ENCODE measurements at places on chromosomes 2 and 18. TPM values are rescaled to one million over a fixed set of nuclear protein-coding genes. Genes with fewer than 3 reads are reported as not detected.

- DNase-seq, result no peak
These were observed 9.0 kb downstream of the ALKAL2 start for GRCh38 chr2:278927-279320.

DNA sequence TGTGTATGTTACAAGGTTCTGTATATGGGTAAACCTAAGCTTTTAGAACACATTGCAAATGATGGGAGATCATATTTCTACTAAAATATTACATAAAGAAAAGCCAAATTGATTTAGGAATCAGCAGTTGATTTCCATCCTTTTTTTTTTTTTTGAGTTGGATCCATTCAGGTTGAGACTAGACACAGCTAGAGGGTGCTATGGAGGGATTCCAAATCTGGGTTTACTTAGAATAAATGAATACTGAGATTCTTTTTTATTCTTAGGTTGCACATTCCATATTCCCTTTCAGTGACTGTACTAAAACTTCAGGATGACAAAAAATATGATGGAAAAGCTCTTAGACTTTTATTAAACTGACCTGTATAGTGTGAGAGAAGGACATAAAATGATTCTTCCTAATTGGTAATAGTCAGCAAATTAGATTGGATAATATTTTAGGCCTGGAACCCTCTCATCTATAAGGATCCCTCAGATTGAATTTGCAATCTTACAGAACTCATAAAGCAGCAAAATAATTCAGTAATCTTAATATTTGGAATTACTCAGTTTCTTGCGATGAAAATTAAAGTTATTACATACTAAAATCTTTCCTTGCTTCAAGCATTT is 183.3 kb upstream of the SESTD1 start:
- DNase-seq, result no peak

The EFR3B gene
- 2.2 TPM for total RNA-seq

GRCh38 chr18:72783530-72783929 is 84.3 kb downstream of the NETO1 start:
- DNase-seq, result no peak

The ST6GAL2 gene
- total RNA-seq, result not detected

DNA sequence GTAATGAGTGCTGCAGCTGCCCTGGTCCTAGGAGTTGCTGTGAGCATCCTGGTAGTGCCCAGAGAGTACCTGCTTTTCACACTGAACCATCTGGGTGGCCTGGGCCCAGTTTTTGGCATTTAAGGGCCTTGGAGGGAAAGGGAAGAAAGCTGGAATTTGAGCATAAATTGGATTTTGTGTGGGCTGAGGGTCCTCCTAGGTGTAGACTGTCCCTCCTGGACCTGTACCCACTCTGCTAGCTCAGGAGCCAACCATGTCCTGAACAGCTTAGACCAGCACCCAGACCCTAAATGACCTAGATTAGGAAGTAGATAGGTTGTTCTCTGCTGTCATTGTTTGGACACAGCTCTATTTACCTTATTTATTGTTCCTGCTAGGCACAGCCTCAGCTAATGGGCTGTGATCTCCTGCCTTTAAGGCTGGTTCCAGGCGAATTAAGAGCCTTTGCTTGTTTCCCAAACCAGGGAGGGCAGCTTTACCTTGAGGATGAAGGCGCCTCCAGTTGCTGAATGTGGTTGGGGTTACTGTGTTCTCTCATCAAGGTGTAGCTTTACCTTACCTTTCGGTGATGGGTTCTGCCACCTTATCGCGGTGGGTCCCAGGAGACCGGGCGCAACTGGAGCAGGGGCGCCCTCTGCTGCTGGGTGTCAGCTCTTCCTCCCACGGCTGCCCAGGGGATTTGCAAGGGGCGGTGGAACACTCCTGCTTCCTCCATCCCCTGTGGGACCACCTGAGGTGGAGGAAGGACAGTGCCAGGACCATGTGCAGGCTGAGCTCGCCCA is 34.4 kb downstream of the ITGA6 start:
- peak; percentile 50 for DNase-seq

DNA sequence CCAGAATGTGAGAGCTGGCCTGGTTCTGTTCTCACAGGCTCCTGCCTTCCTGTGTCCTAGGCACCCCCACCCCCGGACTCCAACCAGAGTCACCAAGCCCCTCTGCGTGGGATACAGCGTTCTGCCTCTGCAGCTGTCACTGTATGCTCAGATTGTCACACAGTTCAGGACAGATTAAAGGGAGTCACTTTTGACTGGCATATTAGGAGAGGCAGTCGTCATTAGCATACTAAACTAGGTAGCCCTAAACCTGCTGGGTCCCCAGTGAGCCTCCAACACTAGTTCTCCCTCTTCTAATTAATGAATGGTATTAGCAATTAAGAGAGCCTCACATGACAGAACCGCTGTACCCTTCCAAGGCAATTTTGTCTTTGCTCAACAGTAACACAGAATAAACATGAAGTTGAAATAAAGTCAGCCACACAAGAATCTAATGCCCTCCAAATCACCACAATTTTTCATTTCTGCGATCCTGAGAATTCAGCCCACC is 340.2 kb downstream of the CMPK2 start:
- no peak for DNase-seq

The GAL3ST2 gene
- not detected for total RNA-seq

The PTPRN gene
- 19.3 TPM for total RNA-seq

- no peak for DNase-seq
These were observed 13.1 kb downstream of the PTPRN start for GRCh38 chr2:219296142-219296541.

The SLC23A3 gene
- 0.67 TPM for total RNA-seq

GRCh38 chr2:101388232-101388631 is 929 bp upstream of the CREG2 start:
- DNase-seq, result peak; percentile 56

The SIX3 gene
- total RNA-seq, result not detected

DNA sequence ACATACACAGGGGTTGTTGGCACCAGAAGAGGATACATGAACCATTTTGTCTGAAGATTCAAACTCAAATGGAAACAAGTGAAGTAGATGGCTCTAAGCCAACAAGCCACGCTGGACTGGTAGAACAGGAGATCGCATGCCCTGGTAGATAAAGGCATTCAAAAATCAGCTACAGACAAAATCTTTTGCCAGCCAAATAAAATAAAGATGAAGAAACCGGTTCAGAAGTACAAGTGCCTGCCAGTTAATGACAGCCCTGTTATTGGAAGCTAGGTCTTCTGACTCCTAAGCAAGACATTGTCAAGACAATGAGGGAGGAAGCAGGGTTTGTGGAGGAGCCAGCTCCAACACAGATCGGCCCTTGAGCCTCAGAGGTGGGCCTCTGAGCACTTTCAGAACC is 52.3 kb downstream of the EHD3 start:
- DNase-seq, result no peak

The HDAC4 gene
- 4.6 TPM for total RNA-seq

The MC2R gene
- not detected for total RNA-seq

DNA sequence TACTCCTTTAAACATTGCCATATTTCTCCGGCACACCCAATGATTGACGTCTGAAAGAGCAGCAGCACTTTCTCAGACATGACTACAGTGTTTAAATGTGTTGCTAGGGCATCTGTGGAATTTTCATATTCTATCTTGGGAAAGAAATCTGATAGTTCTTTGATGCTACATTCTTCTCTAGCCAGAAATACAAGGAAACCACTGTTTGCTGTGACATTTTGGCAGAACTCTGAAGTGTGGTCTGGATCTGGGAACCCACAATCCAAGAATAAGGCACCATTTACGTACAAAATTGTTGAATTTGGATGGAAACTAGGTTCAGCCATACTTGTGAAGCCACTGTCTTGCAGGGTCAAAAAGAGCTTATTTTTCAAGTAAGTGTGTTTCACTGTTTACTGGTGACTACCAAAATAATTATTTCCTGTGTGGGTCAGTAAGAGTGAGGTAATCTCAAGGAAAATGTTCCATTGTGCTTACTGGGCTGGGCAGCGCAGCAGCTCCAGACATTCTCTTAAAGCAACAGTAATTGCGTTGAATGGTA is 21.3 kb upstream of the CD28 start:
- peak; percentile 84 for DNase-seq

DNA sequence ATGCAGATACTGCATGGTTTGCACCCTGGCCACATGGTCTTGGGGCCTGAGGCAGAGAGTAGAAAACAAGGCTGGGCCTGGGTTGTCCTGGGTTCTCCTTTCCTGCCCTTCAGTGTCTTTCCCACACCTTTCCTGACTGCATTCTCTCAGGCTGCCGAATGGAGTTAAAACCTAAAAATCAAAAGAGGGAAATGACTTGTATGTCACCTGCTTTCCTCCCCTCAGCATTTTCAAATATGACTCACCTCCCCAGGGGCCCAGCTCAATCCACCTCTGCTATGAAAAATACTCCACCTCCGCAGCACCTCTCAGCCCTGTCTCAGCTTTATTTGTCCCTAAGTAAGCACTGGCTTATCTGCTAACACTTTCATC is 457.8 kb upstream of the MEX3C start:
- DNase-seq, result no peak

DNA sequence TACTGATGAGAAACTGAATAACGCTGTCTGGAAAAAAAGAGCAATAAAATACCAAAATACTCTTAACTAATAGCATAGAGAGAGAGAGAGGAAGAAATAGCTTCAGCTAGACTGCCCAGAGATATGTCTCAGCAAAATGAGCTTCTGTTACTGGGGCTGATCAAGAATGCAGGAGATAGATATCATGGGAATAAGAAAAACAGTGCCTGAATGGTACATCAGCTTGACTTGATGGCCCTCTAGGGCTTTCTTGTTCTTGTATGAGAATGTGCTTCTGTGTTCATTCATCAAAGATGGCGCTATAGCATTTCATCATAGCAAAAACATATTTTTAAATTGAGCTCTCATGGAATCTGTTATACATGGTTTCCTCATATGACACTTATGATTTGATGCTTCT is 151.2 kb downstream of the CALCRL start:
- no peak for DNase-seq

The NEB gene
- not detected for total RNA-seq

The UGT1A5 gene
- total RNA-seq, result not detected

- DNase-seq, result no peak
These were observed 498.6 kb downstream of the TXNL1 start for GRCh38 chr18:56139792-56140254.

The DYNAP gene
- total RNA-seq, result not detected

GRCh38 chr2:109629867-109630266 is 15.7 kb downstream of the SOWAHC start:
- no peak for DNase-seq

- DNase-seq, result no peak
These were observed 36.4 kb upstream of the SLC14A1 start for GRCh38 chr18:45687621-45688020.

The CRYGD gene
- not detected for total RNA-seq
